NCI-H1092 (cell line): ENCODE measurements at places on chromosomes 12 and 14.
A peak's percentile ranks its signal among the peaks of the same experiment; 100 is the strongest.

- DNase-seq = no peak
Measured at GRCh38 chr14:82411298-82411697, 877.6 kb upstream of the SEL1L start.

DNA sequence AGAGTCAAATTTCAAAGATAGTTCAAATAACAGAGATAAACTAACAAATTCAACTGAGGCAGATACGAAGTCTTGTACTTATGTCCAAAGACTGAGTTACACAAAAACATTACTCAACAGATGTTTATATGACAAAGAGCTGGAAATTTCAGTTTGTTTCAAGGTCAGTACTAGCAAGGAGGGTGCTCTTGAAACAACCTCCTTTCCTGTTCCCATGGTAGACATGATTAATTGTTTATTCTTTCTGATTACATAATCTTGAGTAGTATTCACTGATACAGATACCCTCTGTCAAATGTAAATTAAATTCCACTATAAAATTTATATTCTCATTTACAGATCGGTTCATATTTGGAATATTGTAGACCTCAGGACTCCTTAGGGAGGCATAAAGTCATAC is 23.4 kb downstream of the TSPAN8 start:
- DNase-seq = no peak

GRCh38 chr12:1778911-1779310 is 41.5 kb upstream of the LRTM2 start:
- no peak for DNase-seq

DNA sequence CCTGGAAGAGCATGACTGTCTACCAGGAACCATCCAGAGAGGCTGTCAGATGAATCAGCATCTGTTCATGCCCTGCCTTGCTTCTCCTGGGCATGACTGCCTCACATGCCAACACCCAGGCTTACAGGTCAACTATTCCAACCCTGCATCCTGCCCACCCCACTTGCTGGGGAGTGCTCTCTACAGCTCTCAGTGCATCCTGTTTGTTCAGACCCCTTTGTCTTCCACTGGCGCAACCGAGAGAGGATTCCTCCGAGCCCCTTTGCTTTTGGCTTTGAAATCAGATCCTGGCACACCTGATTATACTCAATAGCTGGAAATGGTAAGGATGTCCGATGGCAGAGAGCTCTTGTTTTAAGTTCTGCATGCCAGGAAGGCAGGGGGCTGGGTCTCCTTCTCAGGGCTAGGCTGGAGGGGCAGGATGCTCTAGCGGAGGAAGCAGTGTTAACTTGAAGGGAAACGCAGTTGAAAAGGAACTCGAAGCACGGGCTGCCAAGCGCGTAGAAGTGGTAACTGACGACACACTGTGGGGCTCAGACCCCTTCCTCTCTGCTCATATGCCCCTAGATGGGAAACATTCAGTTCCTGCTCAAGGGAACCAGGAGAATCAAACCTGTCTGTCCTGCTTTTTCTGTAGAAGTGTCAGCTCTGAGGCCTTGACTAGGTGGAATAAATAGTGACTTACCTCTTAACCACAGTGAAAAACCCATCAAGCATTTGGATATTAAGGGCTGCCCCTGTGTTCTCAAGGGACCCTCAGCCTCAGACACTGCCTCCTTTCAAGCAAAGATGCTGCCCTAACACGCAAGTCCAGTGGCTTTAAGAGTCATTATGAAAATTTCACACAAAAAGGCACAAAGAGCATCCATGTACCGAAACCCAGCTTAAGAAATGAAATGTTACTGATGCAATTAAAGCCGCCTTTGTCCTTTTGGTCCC is 297.5 kb downstream of the ZFP36L1 start:
- no peak for DNase-seq

- no peak for DNase-seq
Measured at GRCh38 chr12:45298721-45299692, 83.1 kb downstream of the ANO6 start.

GRCh38 chr12:24054416-24054815 is 104.9 kb upstream of the SOX5 start:
- DNase-seq = no peak

DNA sequence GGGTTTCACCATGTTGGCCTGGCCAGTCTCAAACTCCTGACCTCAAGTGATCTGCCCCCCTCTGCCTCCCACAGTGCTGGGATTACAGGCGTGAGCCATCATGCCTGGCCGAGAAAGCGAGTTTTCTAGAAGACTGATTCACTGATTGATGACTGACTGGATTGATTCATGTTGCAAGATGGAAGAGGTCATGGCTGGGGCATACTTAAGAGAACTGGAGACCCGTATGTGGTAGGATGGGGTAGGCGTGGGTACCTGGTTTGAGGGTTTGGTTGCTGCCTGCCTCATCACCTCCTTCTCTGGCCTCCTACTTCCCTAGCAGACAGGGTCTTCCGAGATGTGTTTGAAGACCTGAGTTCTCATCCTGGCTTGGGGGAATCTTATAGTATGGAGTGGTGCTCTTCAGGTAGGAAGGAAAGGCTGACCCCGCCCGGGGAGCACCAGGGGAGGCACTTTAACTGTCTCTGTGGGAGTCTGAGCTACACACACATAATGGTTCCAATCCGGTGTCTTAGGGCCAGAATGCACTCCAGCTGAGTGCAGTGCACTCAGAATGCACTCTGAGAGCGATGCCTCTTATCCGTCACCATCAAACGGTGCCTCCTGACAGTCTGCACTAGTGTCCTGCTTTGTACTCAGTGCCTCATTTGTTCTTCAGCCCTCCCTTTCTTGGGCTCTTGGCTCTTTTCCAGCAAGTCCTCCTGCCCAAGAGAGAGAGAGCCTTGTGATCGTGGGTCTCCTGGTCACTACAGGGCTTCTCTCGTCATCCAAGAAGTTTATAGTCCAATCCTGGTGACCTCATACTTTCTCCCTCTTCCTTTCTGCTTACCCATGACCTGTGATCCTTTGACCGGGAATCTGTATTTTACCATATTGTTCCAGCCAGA is 19.7 kb downstream of the PLEKHG3 start:
- DNase-seq = no peak

DNA sequence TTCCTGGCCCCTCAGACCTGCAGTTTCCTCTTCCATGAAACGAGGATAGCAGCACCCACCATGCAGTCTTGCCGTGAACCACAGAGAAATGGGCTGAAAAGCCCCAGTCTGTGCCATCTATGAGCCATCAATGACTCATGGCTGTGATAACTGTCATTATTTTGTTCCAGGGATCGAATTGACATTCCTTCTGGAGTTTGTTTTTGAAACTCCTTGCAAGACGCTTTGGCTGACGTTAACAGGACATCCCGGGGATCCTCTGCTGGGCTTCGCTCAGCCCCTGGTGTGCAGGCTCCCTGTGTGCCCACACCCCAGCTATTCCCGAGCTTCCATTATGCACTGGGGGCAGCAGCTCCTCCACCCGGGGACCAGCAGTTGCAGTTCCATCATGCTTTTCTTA is 33.8 kb downstream of the MMAB start:
- no peak for DNase-seq

GRCh38 chr12:124629789-124630480 is 62.5 kb upstream of the NCOR2 start:
- DNase-seq = no peak

DNA sequence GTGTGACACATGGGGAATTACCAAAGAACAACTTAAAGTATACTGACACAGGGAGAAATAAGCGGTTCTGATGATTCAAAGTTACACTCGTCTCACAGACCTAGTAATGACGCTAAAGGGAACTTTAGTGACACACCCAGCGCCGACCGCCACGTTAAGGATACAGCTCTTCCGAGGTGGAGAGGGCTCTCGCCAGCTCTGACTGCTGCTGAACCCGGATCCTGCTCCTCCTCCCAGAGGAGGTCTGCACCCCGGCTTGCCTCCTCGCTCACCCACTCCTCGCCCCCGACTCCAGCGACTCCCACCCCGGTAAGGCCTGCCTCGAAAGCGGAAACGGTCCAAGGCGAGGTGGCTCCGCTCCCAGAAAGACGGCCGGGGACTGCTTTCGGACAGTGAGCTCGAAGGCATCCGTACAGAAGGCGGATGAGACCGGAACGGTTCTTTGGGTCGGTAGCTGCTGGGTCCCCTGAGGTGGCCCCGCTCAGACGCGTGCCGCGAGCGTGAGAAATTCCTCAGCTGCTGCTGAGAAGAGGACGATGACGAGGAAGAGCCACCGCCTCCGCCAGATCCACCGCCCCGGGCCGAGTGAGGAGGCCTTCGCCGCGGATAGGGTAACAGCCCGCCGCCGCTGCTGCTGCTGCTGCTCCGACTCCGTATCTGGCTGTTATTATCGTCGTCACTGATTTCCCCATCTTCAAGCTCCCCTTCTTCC is 643 bp downstream of the ZFC3H1 start:
- DNase-seq = no peak

DNA sequence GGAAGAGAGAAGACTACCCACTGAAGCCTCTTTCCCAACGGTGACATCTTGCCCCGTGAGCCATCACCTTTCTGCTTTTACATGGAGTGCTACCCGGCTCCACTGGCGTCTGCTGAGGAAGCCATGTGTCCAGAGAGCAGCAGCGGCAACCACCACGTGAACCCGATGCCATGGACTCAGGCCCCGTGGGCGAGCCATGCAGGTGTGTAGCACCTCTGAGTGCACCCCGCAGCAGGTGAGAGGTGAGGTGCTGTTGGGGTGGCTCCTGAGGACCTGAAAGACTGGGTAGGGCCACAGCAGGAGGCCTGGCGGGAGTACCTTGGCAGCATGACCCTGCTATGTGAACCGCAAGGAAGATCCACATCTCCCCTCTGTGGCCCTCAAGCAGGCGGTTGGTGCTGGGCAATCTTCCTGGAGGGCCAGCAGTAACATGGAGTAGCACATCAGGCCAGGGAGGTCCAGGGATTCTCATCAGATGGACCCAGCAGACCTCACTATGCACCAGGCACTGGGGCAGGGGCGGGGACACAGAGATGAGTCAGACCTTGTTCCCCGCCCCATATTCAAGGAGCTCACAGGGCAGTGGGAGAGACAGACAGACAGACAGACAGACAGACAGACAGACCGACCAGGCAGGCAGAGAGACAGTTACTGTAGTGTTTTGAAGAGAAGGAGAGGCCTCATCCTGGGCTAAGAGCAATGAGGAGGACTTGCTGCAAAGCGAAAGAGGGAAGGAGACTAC is 129.6 kb downstream of the PAPOLA start:
- no peak for DNase-seq

- DNase-seq = no peak
Measured at GRCh38 chr14:65549429-65549828, 136.9 kb downstream of the FUT8 start.

DNA sequence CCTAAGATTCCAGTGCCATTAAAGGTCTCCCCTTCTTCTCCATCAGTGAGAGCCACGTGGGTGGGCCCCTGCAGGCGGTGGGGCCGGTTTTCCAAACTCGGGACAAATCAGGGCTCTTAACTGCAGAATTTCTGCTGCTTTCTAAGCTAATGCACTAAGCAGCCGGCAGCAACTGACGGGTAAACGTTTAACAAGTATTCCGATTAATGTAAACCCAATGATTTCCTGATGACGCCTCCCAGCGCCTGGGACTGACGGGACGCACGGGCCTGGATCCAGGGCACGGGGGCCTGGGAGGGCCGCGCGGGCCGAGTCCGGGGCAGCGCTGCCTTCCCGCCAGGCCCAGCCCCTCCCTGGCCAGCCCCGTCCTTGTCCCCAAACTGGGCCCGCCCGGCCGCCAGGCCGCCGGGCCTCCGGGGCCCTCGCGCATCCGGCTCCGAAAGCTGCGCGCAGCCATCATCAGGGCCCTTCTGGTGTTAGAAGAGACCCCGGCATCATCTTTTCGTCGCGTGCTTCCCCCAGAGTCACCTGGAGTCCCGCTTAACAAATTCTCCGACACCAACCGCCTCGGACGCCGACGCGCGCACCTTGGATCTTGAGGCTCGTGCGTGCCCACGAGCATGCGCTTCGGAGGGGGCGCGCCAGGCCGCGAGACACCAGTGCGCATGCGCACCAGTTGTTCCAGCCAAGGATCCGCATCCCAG is at the start of gene MLH3:
TSS of gene MLH3 (minus strand) at position 616 of the 704 bp plus-strand sequence. CDS start 1,812 bp downstream, outside the sequence.
- peak; percentile 83 for DNase-seq

GRCh38 chr12:104167519-104168458 is 29.8 kb upstream of the NFYB start:
- no peak for DNase-seq

DNA sequence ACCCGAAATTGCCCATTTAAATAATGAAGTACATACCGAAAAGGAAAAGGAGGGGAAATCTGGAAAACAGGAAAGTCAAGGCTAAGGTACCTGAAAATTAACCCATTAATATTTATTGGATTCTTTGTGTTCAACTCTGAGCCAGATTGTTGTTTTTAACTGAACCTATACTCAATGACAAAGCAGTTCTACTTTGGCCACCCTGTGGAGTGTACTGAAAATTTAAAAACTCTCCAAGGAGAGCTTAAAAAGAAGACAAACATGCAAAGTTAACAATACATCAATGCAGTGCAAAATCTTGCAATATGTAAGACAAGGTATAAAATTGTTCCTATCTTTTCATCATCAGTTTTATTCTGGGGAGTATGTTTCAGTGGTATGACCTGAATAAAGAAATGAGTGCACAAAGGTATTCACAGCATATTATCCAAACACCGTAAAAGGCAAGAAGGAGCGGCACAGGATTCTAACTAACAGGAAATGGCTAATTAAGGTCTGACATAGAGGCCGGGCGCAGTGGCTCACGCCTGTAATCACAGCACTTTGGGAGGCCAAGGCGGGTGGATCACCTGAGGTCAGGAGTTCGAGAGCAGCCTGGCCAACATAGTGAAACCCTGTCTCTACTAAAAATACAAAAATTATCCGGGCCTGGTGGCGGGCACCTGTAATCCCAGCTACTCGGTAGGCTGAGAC is 1.7 kb downstream of the USP44 start:
- no peak for DNase-seq

- no peak for DNase-seq
Measured at GRCh38 chr14:61622051-61622450, 73.3 kb upstream of the HIF1A start.

DNA sequence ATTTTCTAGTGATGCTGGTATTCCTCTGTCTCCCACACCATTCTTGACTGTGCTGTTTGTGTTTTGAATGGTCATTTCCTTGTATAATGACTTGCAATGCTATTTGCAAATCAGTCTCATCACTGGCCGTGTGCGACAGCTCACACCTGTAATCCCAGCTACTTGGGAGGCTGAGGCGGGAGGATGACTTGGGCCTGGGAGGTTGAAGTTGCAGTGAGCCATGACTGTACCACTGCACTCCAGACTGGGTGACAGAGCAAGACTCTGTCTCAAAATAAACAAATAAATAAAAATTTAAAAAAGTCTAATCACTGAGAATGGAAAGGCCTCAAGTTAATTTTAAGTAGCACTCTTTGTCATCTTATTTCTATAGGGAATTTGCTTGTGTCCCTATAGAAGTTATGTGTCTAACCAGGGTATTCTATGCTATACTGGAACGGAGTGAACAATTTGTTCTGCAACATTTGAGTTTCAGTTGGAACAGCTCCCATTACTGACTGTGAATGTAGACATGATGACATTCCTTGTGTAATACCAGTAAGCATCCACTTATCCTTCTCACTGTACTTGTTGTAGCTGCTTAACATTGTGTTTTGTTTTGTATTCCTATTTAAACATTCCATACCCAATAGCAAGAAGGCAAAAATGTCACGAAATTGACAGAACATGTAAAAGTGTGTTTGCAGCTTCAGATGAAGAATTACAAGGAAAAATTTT is 126.3 kb downstream of the MGST1 start:
- no peak for DNase-seq

- DNase-seq = no peak
Measured at GRCh38 chr12:52742822-52743457, 34.2 kb downstream of the KRT76 start.
